COR-L47 (cell line): ENCODE measurements at places on chromosomes 4 and X.

DNA sequence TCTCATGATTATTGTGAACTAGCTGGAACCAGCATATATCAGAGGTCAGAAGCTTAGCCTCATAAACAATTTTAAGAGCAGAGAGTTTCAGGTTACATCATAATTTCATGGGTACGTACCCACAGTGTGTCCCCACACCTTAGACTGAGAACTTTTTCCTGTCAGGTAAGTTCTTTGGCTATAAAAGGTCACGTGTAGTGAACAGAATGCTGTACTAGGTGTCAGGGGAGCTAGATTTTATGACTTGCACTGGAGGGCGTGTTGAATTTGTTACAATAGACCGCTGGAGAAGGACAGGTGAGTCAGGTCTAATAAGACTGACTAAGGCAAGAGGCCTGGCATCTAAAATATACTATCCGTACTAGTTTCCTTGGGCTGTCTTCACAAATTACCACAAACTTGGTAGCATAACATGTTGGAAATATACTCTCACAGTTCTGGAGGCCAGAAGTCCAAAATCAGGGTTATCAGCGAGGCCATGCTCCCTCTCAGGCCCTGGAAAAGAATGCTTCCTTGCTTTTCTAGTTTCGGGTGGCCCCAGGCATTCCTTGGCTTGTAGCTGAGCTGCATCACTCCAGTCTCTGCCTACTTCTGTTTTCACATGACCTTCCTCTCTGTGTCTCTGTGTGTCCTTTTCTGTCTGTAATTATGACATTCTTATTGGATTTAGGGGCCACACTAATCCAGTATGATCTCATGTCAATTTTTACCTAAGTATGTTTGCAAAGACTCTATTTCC, 512.0 kb upstream of the NR3C2 start:
- DNase-seq = no peak

GRCh38 chr4:5137226-5137625, 85.9 kb downstream of the STK32B start:
- no peak for DNase-seq

DNA sequence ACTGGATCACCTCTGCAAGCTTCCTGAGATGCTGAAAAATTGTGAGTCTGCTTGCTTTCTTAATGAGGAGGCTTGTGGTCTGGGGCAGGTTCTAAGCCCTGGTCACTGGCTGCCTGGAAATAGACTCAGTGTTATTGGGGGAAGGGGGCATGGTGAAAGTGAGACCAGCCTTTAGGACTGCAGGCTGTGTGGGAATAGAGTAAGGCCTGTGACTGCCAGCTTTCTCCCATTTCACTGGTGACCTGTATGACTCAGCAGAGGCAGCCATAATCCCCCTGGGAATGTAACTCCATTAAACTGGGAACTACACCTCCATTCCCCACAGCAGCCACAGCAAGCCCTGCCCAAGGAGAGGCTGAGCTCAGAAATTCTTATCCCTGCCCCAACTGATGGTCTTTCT, 55.9 kb upstream of the IL15 start:
- DNase-seq = no peak

GRCh38 chr4:161799710-161800109, 364.1 kb downstream of the FSTL5 start:
- peak; percentile 77 for DNase-seq

DNA sequence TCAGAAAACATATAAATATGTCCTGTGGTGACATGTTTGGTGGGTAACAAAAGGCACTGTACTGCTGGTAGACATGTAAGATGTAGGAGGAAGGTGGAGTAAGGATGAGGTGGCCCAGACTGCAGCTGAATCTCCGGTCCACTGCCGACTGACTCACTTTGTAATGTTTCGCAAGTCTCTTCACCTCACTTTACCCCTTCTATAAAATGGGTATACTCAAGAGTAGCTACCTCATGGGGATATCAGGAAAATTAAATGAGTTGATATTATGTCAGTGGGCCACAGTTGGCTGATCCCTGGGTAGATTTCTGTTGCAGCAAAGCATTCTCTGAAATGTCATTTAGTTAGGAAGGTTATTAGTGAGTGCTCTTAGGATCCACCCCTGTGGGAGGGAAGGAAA, 22.1 kb downstream of the MRFAP1 start:
- no peak for DNase-seq

- DNase-seq = peak; percentile 29
Observed at GRCh38 chr4:8537041-8537461, 43.1 kb upstream of the GPR78 start.

- DNase-seq = peak; percentile 42
Observed at GRCh38 chrX:10190367-10190766, 33.6 kb downstream of the CLCN4 start.

DNA sequence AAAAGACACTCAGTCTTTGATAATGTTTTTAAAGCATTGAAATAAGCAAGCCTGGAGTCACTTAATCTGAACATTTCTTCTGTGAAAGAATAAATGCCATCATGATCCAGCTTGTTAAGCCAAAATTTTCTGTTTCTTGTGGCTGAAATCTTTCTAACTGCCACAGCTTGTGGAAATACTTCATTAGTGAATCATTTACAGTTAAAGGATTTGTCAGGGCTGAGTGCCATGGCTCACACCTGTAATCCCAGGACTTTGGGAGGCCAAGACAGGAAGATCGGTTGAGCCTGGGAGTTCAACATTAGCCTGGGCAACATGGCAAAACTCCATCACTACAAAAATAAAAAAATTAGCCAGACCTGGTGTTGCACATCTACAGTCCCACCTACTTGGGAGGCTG, 93.3 kb upstream of the PDE5A start:
- no peak for DNase-seq
